MG63 (cell line): ENCODE measurements at places on chromosomes 3 and 15. TPM values are rescaled to one million over a fixed set of nuclear protein-coding genes. Genes with fewer than 3 reads are reported as not detected.

Gene COLQ
- not detected in 2 replicates for total RNA-seq

Gene TMEM212
- total RNA-seq = not detected in 2 replicates

Gene TF
- not detected in 2 replicates for total RNA-seq

Gene THBS1
- 335 and 364 TPM in 2 replicates for total RNA-seq

Gene RAB6B
- 3.3 and 4.0 TPM in 2 replicates for total RNA-seq

Gene CD96
- not detected in 2 replicates for total RNA-seq

Gene VEPH1
- not detected in 2 replicates for total RNA-seq

Gene TGM5
- total RNA-seq = 0.07 TPM in 1 of 2 replicates, not detected in the other

Gene SI
- not detected in 2 replicates for total RNA-seq

Gene EFHB
- not detected in 2 replicates for total RNA-seq
